ENCODE measurements at places on chromosomes 5 and 9. TPM values are rescaled to one million over a fixed set of nuclear protein-coding genes. Genes with fewer than 3 reads are reported as not detected.

- DNase-seq, result peak; percentile 51
Observed at GRCh38 chr5:59099270-59099994, 516.6 kb downstream of the RAB3C start.

DNA sequence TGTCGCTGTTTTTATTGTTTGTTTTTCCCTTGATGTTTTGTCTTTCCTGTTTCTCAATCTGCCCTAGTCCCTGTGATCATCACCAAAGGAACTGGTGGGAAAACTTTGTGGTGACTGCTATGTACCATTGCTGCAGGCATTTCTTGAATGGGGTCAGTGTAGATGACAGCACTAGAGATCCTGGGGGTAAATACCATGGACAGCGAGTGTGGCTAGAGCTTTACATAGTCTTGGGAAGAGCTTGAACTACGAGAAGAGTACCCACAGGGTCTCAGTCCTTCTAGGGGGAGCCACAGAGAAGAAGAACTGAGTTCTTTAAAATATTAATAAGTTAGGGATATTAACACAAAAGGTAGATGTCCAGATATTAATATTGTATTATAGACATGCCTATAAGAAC lies 138.8 kb downstream of the PAM start:
- no peak for DNase-seq

DNA sequence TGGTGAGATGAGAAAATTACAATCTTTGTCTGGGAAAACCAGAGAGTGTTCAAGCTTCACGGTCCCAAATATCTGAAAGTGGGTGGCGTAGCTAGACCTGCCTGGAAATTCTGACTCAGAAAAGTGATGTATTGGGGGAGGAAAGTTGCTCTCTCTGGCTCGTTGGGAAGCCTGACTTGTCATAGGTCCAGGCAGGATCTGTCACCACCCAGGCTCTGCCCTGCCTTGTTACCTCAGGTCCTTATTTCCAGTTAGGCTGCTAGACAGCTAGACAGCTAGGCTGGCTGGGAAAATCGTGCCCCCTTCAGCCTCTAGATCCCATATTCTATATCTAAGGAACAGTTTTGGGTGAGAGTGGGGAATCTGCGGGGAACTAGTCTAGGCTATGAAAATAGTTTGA lies 41.0 kb upstream of the HCN1 start:
- no peak for DNase-seq

DNA sequence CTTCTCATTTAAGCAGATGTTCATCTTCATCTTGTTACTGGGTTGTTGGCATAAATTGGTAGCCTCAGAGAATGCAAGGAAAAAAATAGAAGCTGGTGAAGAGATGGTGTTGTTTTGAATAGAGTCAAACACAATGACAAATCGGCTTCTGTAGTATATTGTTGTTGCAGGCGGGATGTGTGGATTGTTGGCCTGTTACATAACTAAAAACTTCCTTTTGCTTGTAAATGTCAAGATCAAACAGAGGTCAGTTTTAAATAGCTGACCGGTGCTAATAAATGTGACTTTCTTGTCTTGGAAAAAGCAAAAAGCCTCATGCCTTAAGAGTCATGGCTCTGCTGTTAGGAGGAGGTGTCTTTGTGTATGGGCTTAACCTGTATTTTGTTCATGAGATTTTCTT lies 59.2 kb downstream of the CCDC192 start:
- DNase-seq, result no peak

DNA sequence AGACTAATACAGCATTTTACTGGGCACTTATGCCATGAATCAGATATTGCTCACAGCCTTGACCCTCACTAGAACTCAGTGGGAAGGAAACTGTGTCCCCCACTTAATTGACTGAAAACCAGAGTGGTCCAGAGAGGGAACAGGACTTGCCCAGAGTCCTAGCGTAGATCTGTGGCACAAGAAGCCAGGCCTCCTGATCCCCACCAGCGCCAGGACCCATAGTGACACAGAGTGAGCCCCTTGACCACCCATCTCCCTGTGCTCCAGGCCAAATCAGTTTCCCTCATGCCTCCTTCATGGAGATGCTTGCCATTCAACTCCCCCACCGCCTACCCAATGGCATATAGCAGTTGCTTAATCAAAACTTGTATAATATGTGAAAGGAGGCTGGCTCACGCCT lies 8.3 kb downstream of the KIF12 start:
- DNase-seq, result no peak

DNA sequence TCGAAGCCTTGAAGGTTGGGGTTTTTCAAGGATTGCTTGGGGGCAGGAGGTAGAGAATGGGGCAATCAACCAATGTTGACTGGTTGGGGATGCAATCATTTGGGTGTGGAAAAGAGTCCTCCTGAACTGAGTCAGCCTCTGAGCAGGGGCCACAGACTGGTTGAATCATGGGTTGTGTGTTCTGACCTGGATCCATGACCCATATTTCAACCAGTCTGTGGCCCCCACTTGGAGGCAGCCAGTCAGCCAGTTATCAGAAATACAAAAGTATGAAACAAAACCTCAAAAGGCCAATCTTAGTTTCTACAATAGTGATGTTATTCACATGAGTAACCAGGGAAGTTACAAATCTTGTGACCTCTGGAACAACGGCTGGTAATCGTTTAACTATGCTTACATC lies 81.4 kb upstream of the RANBP6 start:
- DNase-seq, result no peak

- no peak for DNase-seq
Observed at GRCh38 chr5:57738301-57738700, 255.7 kb upstream of the ACTBL2 start.

GRCh38 chr9:23551311-23551721 lies 274.7 kb downstream of the ELAVL2 start:
- DNase-seq, result no peak

KCNIP1 gene
- polyA plus RNA-seq, result 2.8 TPM

ACTBL2 gene
- polyA plus RNA-seq, result 0.01 TPM

TLR4 gene
- 6.2 TPM for polyA plus RNA-seq
